ENCODE measurements at places on chromosomes 3 and 15.

GRCh38 chr15:88655103-88655553 is 16.3 kb downstream of the ISG20 start:
- no peak for DNase-seq

- no peak for DNase-seq
Measured at GRCh38 chr3:11522398-11522715, 121.4 kb downstream of the VGLL4 start.

- no peak for DNase-seq
Measured at GRCh38 chr15:33149919-33150318, 44.6 kb downstream of the FMN1 start.

GRCh38 chr3:154170300-154170699 is 49.1 kb downstream of the ARHGEF26 start:
- no peak for DNase-seq

DNA sequence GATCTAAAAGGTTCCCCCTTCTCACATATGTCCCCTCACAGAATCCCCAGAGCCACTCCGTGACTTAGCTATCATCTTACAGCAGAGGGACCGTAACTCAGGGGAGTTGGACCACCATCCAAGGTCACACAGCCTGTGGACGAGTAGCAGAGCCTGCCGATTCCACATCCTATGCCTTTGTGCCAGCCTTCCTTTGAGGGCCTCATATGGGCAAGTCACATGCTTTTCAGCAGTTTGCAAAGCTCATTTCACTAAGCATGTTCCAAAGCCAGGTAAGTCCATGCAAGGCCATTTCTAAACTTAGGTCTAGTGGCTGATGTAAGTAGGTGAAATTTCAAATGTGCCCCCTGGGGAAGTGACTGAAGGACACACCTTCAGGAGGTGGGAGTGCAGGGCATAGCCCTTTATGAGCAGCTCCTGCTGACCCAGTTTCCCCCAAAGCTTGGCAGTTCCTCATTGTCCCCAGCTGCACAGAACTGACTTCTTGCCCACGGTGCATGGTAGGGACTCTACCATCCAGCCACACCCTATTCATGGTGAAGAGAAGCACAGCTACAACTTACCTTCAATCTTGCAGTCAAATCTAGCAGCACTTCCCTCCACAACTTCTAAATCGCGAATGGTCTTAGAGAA is 33.3 kb upstream of the HACD2 start:
- no peak for DNase-seq

GRCh38 chr3:154718053-154718452 is 288.1 kb upstream of the GPR149 start:
- DNase-seq = no peak

GRCh38 chr3:149377408-149378364 is at the start of gene TM4SF1:
Gene TM4SF1 (minus strand): TSS chr3:149377649. CDS start chr3:149377547, 102 bp downstream.
- DNase-seq = no peak

DNA sequence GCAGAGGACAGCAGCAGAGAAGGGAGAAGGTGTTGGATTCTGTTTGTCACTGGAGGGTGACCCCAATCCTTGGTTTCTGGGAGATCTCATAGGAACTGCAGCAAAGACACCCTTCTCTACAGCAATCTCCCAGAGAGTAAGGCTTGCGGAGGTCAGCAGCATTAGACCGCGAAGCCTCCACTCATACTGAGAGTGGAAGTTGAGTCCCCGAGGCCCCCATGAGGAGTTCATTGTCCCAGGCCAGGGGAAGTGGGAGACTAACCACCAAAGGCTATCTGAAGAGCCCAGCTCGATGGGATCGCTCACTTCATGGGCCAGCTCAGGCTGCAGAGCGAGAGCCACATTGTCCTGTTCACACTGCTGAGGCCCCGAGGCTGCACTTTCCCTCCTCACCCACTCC is 44.6 kb downstream of the GLDN start:
- DNase-seq = no peak

- no peak for DNase-seq
Measured at GRCh38 chr3:127050733-127051132, 67.8 kb downstream of the PLXNA1 start.

DNA sequence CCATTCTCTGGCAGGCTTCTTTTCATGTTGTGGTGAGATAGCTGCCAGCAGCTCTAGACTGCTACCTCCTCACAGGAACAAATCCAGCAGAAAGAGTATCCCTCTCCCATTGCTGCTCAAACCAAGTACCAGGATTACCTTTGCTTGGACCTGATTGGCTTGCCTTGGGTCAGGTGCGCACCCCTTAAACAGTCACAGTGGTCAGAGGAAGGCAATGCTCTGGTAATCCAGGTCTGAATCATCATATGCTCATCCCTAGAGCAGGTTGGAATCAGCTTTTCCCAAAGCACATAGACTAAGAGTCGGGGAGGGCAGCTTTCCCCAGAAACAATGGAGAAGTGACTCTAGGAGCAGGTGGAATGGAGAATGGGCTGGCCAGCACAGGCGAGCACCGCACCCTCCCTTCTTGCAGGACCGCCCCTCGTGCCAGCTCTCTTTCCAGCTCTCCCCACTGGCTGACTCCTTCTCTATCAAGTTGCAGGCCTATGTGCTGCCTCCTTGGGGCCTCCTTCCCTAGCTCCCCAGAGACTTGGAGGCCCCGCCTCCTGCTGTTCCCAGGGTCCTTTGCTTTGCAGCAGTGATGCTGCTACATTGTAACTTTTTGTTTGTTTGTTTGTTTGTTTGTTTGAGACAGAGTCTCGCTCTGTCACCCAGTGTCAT is 29.9 kb upstream of the ADPGK start:
- DNase-seq = no peak

DNA sequence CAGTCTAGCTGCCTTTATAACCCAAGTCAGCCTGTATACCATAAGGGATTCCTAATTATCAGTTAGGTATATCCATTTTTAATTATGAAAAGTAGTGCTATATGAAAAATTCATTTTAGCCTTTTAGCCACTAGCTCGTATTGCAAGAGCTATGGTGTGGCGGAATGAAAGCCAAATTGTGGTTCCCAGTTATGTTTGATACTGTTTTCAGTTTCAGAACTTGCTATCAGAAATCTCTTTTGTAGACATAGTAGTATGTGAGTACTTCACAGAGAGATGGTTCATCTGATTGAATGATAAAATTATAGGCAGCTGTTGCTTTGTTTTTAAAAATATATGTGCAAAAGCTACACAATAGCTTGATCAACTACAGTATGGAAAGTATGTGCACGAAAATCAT is 134.6 kb downstream of the SLC25A26 start:
- no peak for DNase-seq

DNA sequence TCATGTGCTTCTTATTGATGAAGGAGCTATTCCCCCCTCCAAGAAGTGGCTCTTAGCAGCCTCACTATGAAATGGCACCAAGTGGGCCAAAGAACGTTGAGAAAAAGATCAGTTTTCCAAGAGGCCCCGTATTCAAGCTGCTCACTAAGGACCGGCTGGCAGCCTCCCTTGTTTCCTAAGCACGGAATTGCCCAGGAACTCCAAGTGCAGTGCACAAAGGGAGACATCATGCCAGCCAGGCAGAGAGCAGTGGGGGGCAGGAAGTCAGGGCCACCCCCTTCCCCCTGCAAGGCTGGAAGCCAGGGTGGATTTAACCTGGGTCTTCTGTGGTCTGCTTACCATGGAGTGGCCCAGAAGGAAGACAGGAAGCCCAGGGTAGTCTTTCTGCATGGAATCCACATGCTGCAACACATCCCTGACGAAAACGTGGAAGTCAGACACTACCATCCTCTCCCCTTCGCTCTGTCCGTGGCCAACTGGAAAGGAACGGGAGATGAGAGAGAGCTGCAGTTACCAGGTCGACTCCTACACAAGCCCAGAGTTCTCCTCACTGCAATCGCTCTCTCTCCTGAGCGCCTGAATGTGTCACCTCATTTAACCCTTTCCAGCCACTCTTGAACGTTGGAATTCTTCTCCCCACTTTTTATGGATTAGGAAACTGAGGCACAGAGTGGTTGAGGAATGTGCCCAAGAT is 49.5 kb downstream of the ABTB1 start:
- DNase-seq = no peak

- no peak for DNase-seq
Measured at GRCh38 chr3:110164632-110165369, 827.5 kb upstream of the DPPA4 start.

GRCh38 chr3:107372506-107372905 is 4.7 kb upstream of the CCDC54 start:
- no peak for DNase-seq

- no peak for DNase-seq
Measured at GRCh38 chr3:74469713-74470112, 144.7 kb downstream of the CNTN3 start.

DNA sequence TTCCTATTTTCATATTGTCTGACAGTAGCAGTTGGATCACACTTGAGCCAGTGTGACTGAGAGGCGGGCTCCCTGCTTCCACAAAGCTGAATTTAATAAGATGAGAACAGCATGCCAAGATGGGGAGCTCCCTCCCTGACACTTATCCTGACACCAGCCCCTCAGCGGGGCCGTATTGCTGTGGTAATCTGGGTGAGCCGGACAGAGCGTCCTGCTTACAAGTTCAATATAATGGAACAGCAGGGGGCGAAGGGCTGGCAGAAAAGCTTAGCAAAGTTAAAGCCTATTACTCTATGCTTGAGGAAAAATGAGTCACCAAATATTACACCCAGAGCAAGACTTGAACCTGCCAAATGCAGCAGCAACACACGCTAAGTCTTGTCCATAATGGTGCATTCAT is 163.8 kb upstream of the CMC1 start:
- DNase-seq = no peak

DNA sequence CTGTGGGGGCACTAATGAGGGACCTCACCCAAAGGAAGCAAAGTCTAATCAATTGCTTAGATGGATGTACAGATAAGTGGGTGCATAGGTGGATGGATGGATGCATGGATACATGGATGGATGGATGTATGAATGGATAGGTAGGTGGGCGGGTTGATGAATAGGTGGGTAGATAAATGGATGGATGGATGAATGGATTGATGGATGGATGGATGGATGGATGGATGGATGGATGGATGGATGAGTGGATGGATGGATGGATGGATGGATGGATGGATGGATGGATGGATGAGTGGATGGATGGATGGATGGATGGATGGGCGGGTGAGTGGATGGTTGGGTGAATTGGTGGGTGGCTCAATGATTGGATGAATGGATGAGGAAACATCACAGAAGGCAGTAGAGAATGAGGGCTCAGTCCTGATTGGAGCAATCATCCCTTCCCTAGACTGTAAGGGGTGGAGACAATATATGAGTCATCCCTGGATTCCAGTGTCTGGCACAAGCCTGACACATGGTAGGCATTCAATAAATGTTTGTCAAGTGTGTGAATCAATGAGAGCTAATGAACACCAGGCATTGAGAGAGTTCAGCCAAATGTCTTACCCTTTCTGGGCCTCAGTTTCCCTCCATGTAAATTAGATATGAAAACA is 40.4 kb upstream of the PXYLP1 start:
- DNase-seq = no peak

GRCh38 chr3:29271475-29271874 is 9.4 kb upstream of the RBMS3 start:
- DNase-seq = no peak

- no peak for DNase-seq
Measured at GRCh38 chr15:70327856-70328678, 230.3 kb upstream of the TLE3 start.

DNA sequence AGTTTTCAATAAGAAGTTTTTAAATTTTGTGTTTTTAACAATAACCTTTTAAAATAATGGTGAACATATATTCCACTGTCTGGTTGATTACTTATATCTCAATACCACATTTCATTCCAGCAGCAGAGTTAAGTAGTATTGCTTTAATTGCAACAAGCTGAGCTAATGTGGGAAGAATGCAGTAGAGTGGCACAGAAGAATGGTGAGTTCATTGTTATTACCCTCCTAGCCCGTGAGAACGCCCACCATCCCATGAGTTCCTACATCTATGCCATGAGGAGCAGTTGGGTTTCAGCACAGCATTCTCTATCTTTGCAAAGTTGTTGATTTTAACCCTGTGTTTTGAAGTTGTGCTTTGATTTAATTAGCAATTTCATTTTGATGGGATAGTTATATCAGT is 17.8 kb upstream of the NR2E3 start:
- no peak for DNase-seq

DNA sequence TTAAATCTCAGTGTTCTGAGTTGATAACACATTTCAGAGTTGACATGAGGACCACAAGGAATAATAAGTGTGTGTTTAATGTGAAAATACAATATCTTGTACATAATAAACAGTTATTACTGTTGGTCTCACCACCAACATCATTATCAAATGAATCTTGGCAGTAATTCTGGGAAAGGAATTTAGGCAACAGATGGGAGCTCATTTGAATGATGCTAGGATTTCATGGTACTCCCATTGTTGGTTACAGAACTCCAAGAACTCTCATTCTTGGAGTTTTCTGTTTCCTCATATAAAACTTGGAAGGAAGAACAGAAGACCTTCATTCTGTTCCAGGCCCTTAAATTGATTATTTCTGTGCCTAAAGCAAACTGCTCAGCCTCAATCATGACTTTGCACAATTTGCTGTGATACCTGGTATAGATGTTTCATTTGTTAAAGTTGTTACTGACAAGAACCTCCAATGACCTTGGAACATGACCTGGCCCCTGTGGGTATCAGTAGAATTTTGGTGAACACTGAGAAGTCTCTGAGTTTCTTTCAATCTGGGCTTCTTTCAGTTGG is 385.8 kb downstream of the LPP start:
- DNase-seq = no peak

GRCh38 chr3:135918600-135918999 is 46.9 kb upstream of the PPP2R3A start:
- DNase-seq = no peak

DNA sequence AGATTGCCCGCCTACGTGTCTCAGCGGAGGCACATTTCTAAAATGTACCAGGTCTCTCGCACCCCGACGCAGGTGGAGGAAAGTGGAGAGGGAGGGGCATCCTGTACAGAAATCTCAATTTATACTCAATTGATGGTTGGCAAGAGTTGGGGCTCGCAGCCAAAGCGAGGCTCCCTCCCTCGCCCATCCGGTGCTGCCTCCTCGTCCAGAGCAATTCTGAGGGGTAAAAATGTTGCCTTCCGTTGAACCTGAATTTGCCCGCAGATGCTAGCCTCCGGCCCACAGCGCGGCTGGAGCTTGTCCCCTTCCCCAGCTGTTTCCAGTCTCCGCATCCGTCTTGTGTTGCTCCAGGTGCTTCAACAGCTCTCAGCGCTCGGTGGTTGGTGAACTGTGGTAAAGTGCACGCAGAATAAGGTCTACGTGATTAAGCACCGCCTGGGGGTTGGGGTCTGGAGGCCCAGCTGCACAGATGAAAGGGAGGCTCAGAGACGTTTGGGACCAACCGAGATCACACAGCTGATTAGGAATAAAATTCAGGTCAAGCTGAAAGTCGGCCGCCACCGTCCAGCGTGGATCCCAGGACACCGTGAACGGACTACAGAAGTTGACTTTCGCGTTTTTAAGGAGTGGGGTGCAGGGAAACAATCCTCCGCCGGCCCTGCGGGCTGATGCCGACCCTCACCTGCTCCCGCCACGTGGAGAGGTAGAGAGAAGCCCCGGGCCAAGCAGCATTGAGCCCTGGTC is 846 bp upstream of the POLG start:
- no peak for DNase-seq

- DNase-seq = no peak
Measured at GRCh38 chr15:92846741-92847140, 53.4 kb upstream of the CHD2 start.
